ENCODE measurements at places on chromosomes 1 and 21. TPM values are rescaled to one million over a fixed set of nuclear protein-coding genes. Genes with fewer than 3 reads are reported as not detected.

GRCh38 chr1:221911714-221912113, 169.8 kb upstream of the DUSP10 start:
- no peaks in the 10 kb centered on the region for H3K4me1 ChIP-seq
- H3K27ac ChIP-seq: no peak overlapping the region
- DNase-seq: no peak

DNA sequence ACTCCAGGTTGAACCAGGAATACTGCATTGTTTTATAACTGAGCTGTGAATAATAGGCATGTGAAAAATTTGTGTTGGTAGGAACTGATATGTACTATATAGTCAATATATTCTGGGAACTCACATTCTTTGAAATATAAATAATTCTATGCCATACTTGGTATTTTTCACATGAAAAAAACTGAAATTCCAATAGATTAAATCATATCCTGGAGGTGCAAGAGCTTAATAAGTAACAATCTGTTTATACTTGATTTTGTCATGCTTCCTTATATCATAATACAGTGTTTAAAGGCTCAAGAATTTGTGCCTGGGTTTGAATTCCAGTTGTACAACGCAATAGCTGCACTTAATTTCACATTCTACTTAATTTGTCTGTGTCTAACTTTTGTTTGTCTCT, 387.0 kb downstream of the USP25 start:
- no peaks in the 10 kb centered on the region for H3K27me3 ChIP-seq
- H3K27ac ChIP-seq: no peak overlapping the region
- H3K4me1 ChIP-seq: peaks cover 10% of the 10 kb centered on the region
- H3K36me3 ChIP-seq: no peaks in the 10 kb centered on the region
- no peak overlapping the region for H3K4me3 ChIP-seq
- no peak for DNase-seq

DNA sequence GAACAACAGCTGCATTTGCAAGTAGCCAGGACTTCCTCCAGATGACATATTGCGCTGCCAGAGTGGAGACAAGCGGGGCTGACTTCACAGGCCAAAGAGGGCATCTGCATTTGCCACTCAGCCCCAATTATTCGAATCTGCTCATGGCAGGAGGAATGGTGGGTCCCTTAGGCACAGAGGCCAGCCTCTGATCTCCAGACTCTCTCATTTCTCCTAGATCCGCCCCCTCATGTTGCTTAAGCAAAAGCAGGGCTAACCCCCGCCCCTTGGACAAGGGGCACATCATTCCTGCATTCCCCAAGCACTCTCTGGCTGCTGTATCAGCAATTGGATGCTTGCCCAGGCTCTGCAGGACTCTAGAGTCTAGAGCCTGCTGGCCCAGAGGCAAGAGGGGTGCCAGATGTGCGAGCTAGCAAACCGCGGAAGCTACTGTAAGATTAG, 262.4 kb downstream of the ST6GALNAC3 start:
- no peaks in the 10 kb centered on the region for H3K4me1 ChIP-seq
- H3K36me3 ChIP-seq: no peaks in the 10 kb centered on the region
- H3K27me3 ChIP-seq: no peaks in the 10 kb centered on the region
- H3K27ac ChIP-seq: no peak overlapping the region

DNA sequence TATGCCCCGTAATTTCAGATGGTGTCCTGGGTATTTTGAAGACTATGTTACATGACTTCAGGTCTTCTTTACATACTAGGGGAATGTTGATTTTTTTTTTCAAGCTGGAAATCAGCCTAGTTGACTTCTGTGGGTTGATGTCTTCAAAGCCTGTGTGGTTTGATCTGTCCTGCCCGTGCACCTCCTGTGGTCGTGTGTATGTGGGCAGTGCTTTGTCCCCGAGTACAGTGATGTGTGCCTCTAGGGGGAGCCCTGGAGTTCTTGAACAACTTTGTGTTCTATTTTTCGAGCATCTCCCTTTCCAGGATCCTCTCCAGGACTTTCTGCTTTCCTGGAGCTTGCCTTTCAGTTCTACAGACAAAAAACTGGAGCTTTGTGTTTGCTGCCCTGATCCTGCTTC, 28.9 kb downstream of the OBSCN start:
- no peaks in the 10 kb centered on the region for H3K27me3 ChIP-seq
- H3K36me3 ChIP-seq: peaks cover 3% of the 10 kb centered on the region
- no peak overlapping the region for H3K4me3 ChIP-seq
- peak; percentile 68 for DNase-seq

The PADI1 gene
- not detected for total RNA-seq
